ENCODE measurements at places on chromosomes 6 and 20.

GRCh38 chr20:24157213-24157612, 168.6 kb upstream of the GGTLC1 start:
- no peak for DNase-seq

GRCh38 chr6:64266351-64266821, 630.8 kb downstream of the PHF3 start:
- no peak for DNase-seq

GRCh38 chr20:5146099-5146668, 19.4 kb downstream of the CDS2 start:
- no peak for DNase-seq

DNA sequence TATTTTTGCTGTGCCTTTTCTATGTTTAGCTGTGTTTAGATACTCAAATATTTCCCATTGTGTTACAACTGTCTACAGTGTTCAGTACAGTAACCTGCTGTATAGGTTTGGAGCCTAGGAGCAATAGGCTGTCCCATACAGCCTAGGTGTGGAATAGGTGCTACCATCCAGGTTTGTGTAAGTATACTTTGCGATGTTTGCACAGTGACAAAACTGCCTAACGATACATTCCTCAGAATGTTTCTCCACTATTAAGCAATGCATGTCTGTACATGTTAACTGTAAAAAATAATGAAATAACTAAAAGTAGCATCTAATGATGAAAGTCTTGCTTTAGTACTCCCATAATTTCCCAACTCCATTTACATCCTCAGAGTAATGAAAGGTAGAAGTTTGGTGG, 46.0 kb downstream of the SERAC1 start:
- no peak for DNase-seq

- DNase-seq, result no peak
These were observed 130.4 kb downstream of the OLIG3 start for GRCh38 chr6:137363805-137364138.

DNA sequence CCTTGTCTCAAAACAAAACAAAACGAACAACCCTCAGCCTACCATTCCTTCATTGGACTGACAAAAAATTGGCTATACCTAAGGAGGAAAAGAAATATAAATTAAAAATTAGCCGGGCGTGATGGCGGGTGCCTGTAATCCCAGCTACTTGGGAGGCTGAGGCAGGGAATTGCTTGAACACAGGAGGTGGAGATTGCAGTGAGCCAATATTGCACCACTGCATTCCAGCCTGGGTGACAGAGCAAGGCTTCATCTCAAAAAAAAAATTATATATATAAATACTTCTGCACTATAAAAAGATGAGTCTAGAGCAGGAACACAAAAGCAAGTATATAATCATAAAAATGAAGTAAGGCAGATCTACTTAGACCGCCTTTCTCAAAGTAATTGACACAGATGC, 109.8 kb downstream of the CRYBG1 start:
- DNase-seq, result no peak

DNA sequence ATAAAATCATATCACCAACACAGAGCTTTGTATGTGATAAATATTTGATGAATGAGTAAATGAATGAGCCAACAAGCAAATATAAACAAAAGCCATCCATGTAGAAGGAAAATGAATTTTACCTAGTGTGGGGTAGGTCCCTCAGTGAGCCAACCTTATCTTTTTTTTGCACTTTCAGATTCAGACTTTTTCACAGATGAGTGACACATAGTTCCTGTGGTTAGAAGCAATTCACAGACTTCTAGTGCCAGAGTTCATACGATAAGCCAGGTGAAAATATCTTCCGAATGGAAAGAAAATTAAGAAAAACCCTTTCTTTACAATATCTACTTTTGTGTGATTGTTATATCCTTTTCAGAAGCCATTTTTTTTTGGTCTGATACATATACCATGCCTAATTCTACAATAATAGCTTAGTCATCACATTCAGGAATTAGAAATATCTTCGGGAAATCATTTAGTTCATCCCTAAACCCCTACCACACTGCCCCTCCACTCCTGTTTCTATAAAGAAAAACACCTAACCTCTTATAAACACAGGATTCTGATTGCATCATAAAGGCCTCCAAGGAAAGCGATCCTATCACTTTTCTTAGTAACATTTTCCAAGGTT, 82.7 kb upstream of the CNR1 start:
- DNase-seq, result no peak

- no peak for DNase-seq
These were observed 169.3 kb upstream of the RIN2 start for GRCh38 chr20:19588732-19589131.

GRCh38 chr6:2355150-2355549, 109.7 kb upstream of the GMDS start:
- DNase-seq, result no peak

DNA sequence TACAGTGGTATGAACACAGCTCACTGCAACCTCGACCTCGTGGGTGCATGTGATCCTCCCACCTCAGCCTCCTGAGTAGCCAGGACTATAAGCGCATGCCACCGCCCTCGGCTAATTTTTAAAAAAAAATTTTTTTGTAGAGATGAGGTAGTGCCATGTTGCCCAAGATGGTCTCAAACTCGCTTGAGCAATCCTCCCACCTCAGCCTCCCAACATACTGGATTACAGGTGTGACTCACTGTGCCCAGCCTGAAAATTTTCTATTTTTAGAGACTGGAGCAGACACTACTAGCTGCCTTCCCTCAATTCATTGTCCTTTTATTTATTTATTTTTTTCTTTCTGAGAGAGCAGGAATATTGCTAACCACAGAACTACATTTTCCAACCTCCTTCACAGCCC, 20.3 kb upstream of the GTF3C6 start:
- no peak for DNase-seq

DNA sequence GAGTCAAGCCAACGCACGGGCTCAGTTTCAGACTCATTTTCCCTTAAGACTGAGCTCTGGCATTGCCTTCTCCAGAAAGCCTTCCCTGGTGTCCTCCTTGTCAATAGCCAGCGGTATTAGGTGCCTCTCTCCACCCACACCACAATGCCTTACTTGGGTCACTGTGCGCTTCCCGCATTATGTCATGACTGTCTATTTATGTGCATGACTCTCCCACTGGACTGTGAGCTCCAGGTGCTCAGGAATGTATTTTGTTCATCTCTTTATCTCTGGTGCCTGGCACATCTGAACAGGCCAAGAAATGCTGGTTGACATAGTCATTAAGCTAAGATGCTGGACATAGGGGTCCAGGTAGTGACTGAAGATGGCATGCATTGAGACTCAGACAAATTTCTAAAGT, 42.7 kb downstream of the DAAM2 start:
- no peak for DNase-seq

DNA sequence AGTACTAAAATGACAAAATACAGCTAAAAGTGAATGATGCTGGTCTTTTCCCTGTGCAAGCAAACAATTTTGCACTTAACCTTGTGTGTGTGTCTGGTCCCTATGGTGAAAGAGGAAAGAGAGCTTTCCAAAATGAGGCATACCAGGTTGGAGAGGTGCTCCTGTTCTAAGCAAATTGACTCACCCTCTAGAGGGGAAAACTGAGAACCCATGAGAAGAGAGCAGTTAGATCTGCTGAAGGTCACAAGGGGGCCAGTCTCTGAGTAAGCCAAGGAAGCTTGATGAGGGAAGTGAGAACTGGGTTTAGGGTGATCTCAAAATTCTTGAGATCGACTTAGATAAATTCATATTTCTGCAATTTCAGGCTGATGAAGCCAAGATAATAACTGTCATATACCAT, 157.5 kb upstream of the TBX18 start:
- DNase-seq, result no peak

DNA sequence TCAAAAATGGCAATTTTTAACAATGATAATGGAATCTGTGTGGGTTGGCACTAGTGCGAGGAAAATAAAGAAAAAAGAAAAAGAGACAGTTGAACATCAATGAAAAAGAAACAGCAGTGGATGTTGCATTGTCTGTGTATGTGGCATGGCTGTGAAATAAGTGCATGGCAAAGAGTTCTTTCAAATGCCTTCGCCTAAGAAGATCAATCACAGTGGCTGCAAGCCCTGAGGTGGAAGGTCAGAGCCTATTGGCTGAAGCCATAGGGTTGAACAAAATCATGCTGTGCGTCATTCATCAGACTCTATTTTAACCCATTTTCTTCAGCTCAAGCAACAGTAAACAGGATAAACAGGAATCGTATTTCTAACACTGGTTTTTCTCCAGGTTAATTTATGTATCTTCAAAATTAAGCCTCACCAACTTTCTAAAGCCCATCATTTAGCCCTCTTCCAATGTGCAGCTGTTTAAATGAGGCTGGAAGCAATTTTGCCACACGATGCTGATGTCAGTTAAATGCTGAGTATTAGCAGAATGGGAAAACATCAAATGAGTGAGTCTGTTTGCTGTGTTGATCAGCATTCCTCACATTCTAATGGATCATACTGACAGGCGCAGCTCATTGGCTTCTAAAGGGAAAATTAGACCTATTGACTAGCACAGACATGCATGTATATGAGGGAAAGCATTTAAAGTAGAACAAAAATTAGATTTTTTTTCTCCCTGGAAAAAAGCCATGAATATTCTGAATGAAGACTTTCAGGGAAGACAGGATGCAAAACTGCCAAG, 955.9 kb upstream of the EYS start:
- no peak for DNase-seq
